Cortex of kidney (tissue), 1 donor: ENCODE measurements at places on chromosomes 2 and 18.

DNA sequence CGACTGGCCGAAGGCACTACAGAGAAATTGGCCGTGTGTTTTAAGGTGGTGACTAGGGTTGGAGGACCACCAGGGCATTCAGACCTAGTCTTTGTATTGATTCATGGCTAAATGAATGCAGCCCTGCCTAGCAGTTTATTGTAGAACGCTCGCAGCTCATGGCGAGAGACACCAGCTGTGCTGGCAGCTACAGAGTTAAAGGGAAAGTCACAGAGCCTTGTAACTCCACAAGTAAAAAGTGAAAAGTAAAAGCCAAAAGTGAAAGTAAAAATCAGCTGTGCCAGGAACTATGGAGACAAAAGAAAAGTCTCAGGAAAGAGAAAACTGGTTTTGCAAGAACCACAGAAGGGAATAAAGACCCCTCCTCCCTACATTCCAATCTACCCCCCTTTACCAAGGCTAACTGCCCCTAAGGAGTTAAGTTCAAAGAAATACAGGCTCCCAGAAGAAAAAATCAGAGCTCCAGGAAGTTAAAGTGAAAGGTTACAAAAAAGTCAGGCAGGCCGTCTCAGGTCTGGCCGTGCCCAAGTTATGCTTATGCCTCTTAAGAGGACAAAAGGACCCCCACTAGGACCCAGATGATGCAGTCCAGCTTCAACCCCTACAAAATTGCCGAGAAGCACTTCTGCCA, 46.4 kb upstream of the SELENOI start:
- DNase-seq: no peak

- DNase-seq: no peak
Measured at GRCh38 chr2:209648714-209649113, 122.9 kb upstream of the UNC80 start.

DNA sequence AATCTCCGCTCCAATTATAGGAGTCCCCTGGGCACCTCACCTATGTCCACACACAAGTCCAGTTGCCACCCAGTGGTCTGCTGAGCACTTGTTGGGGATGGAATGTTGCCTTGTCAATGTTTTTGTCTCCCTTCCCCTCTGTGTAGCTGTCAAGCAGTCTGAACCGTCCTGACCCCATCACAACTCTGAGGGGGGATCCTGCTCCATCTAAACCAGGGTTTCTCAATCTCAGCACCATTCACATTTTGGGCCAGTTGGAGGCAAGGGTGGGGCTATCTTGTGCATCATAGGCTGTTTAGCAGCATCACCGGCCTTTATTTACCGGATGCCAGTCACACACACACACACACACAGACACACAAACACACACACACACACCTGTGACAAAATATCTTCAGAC, 53.0 kb downstream of the CYP26B1 start:
- no peak for DNase-seq

DNA sequence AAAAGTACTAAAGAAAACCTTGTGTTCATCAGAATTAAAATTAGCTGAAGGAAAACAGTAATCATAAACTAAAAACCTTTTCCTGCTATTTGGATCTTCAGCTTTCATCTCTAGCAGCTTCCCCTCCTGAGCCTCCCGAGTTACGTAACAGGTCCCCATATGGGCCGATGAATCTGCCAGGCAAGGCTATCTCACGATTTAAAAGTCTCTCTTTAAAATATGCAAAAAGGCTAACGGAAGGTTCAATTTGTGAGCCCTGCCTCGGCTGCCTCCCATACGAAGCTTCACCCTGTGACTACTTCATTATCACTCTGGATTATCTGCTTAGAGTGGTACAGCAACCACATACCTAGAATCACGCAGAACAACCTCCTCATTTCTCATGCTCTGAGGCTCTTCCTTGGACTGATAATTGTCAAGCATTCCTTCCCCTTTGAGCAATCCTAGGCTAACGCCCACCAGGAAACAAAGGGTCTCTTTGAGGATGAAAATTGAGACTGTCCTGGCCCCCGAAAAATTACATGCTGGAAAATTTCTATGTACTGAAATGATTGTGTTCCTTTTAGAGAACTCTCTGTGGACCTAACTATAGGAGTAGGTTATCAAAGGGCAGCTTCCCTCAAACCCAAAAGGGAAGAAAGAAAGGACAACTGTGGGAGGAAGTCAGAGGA, 147.4 kb downstream of the ZEB2 start:
- no peak for DNase-seq

DNA sequence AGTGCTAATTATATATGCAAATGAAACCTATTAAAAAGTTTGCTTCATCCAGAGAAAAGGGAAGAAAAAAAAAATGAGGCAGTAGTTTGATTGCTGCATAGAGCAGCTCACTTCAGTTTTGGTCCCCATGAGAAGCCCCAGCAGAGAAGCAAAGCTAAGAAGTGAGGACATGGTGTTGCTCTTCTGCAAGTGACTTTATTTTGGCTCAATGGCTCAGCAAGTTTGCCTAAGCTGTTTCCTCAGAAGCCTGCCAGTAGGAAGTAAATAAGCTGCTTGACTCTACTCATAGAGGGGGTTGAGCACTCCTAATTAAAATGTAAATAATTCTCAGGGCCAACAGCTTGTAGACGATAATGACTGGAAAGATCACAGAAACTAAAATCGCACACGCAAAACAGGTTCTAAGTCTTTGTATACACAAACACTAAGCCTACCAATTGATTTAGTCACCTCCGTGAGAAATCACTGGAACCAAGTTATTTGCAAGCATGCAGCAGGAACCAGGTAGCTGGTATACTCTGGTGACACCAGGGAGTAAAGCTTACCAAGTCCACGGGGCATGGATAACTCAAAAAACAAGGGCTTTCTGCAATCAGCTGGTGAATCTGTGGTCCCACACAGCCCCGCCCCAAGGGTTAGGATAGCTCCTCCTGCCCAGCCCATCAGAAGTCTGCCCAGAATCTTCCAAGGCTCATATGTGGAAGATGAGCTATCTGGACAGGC, 39.7 kb upstream of the NABP1 start:
- no peak for DNase-seq

- DNase-seq: no peak
Measured at GRCh38 chr2:108074946-108075345, 88.6 kb downstream of the SLC5A7 start.
